ENCODE measurements at places on chromosomes 3 and 15.
A peak's percentile ranks its signal among the peaks of the same experiment; 100 is the strongest.

DNA sequence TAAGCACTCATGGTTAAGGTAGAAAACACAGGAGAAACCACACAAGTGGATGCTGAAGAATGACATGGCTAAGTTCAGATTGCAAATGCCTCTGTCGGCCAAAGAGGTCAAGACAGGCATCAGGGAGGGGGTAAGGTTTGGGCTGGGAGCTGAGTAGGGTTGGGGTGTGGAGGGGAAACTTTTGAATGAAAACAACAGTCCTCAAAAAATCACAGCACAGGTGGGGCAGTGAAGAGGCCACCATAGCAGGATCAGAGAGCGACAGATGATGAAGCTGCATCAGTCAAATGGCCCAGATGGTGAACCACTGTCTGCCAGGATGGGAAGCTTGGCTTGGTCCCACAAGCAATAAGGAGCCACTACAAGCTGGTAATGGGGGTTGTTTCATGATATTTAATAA is 74.9 kb downstream of the ADCY5 start:
- DNase-seq: no peak

- no peak for DNase-seq
These were observed 50.0 kb downstream of the RLBP1 start for GRCh38 chr15:89171136-89172072.

- DNase-seq: no peak
These were observed 29.9 kb upstream of the MRPS22 start for GRCh38 chr3:139313921-139314320.

- no peak for DNase-seq
These were observed 64.2 kb upstream of the LCTL start for GRCh38 chr15:66629817-66630576.

GRCh38 chr15:47289656-47290055 is 427.6 kb upstream of the SEMA6D start:
- DNase-seq: no peak

- DNase-seq: no peak
These were observed 57.1 kb downstream of the FEM1B start for GRCh38 chr15:68334661-68335124.

GRCh38 chr3:126136428-126137220 is 43.8 kb downstream of the ALDH1L1 start:
- DNase-seq: peak; percentile 54

DNA sequence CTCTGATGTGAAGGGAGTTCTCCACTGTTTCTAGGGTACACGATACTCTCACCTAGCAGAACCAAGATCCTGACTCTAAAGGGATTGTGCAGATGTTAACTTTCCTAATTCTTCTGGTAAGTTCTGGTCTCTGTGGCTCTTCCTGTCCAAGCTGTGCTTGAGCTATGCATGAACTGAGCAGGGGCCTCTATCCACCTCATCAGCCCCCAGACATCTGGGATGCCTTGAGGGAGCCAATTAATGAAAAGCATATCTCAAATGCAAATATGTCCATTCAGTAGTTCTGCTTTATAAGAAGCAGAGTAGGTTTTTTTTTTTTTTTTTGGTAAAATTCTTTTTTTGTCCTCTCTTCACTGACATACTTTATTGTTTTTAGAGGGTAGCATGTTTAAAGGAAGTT is 89.6 kb downstream of the POLR2M start:
- no peak for DNase-seq

- DNase-seq: no peak
These were observed 76.4 kb downstream of the DHX36 start for GRCh38 chr3:154247806-154248415.

DNA sequence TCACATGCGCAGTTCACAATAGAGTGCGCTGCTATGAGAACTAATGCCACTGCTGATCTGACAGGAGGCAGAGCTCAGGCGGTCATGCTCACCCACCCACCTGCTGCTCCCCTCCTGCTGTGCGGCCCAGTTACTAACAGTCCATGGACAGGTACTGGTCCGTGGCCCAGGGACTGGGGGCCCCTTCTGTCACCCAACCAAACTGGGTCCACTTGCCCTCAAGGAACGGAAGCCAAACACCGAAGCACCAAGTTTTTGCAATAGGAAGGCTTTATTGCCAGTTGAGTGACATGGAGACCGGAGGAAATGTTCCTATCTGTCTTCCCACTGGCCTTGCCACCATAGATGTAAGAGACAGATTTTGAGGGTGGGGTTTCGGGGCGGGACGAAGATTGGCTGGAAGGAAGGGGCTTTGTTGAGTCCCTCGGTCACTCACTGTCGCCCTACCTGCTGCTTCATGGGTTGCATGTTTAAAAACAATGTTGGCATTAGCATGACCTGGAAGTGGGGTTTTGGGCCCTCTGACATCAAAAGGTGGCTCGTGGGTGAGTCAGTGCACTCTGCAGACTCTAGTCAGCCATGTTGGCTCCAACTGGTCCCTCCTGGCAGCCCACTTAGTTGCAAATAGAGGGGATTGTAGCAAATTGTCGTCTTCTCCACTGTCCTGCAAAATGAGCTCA is 141.0 kb downstream of the TJP1 start:
- peak; percentile 36 for DNase-seq

DNA sequence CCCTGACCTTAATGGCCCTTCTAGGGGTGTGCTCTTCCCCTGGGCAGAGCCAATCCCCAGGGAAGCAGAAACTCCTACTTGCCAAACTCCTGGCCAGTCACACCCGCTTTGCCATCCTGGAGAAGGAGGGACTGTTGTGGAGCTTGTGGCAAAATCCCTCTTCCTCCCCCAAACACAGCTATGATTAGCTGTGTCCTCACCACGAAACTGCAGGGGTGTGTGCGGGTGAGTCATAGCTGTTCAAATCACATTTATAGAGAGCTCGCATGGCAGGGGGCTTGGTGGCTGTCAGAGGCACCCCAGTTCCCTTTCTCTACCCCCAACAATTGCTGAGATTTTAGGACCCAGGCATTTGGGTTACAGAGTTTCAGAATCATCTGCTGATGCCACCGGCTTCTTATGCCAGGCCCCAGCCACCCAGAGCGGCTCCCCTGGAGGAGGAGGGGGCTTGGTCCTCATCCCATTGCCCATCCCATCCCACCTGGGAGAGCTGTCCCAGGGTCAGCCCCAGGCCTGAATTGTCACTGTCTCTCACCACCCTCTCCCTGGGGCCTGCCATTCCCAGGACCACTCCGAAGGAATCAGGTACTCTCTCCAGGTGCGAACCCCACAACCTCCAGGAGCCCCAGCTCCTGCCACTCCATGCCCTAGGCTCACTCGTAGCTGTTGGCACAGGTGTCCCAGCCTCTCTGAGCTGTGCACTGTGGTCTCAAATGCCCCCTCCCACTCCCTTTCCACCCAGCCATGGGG is 28.8 kb upstream of the MAGEF1 start:
- no peak for DNase-seq

- DNase-seq: no peak
These were observed 291.8 kb upstream of the GBE1 start for GRCh38 chr3:82053236-82053635.

GRCh38 chr3:24364359-24364758 is 130.3 kb downstream of the THRB start:
- DNase-seq: no peak

DNA sequence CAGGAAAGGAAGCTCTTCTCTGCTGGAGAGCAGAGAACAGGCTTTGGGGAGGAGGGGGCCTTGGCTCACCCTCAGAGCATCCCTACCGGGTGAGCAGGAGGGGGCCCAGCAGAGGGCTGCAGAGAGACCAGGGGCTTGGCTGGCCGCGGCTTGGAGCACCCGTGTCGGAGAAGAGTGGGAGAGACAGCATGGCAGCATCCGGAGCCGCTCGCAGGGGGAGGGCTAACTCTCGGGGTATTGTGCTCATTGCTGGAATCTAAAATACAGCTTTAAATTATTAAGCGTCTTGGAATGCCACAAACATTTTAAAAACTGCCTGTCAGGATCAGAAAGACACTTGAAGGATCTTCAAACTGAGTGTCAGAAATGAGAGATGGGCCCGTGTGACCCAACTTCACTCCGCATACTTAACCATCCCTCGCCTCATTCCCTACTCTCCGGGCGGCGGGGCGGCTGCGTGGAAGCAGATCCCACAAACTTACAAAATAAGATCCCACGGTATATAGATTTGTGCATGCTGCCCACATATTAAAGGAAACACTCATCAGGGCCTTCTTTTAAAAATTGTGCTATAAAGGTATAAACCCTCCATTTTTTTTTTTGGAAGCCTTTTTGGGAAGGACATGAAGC is 53.9 kb downstream of the EIF4E3 start:
- no peak for DNase-seq

DNA sequence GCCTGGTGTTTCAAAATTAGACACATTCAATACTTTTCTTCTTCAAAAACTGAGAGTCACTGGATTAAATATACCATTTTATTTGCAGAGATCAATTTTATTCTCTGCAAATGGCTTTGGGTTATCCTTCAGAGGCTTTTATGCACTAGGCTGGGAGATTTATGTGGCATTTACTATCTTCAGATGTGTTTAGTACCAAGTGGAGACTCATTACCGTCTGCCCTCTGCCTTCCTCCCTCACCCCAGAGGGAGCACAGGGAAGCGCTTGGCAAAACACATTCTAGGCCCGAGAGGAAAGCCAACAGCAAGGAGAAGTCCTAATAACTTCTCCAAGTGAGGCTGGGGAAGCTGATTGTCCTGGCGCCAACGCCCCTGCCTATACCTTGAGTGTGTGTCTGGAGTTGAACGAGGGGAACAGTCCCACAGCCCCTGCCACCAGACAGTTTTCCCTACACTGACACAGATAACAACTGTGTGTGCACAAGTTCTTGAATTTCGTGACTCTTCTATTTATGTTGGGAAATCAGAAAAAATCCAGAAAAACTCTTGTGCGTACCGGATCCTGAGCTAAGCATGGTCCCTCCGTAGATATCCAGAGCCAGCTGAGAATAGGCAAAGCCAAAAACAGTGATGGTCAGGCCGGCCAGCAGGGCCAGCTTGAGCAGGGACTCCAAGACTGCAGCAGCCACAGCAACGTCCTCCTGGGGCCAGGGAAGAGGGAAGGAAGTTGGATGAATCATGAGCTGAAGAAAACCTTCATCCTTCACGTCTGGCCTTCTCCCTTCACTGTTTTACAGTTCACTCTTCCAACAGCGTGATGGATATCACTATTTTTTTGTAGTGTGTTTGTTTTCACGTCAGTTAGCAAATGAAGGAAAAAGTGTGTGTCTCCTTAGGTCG is 26.6 kb downstream of the RFT1 start:
- DNase-seq: no peak

DNA sequence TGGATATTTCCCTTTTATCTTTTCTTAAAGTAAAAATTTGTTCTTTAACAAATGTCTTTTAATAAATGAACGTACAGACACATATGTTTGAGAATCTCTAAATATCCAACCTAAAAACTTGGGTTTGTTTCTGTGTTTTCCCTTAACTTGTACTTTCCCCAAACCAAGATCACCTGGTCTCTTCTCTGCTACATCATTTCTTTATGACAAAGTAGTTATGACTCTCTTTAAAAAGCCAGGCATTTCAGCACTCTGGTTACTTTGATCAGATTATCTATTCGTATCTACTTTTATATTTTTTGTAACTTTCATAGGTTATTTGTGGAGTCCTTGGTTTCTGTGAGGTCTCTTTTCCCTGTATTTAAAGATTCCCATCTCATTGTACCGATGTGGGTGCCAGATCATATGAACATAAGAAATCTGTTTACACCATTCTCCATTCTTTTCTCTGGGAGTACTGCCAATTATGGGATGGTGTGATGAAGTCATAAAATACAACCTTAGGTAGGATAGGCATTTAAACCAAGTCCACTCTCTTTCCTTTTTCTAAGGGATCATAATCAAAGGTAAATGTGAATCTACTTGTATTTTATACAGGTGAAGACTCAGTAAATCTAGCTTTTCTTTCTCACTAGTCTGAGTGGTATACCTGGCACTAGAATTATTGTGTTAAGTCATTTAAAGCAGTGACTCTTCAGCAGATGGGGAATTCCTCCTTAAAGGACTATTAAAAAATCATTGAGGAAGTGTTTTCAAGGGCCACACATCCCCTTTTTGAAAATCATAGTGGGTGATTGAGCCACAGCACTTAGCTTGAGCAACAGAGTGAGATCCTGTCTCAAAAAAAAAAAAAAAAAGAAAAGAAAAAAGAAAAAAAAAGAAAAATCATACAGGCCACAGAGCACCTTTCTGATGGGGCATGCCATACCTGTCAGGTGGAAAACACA is 12.4 kb upstream of the NFKBIZ start:
- no peak for DNase-seq

GRCh38 chr3:172347895-172348679 is 100.2 kb downstream of the GHSR start:
- DNase-seq: no peak

DNA sequence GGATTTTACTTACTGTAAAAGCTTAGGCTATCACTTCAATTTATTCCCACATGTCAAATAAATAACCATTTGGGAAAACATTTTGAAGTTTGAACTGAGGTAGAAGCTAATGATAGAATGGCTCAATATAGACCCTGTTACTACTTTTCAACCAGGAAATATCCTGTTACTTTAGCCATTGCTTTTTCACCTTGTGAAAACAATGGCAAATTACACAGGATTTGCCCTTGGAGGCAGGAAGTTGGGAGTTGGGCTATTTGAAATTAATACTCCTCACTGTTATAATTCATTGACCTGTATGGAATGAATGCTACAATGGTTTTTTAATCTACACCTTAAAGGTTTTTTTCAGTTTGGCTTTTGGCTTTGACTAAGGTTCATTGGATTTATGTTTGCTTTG is 98.1 kb upstream of the UBE2E2 start:
- DNase-seq: no peak

- DNase-seq: no peak
These were observed 524.5 kb downstream of the SHQ1 start for GRCh38 chr3:72323773-72324172.

DNA sequence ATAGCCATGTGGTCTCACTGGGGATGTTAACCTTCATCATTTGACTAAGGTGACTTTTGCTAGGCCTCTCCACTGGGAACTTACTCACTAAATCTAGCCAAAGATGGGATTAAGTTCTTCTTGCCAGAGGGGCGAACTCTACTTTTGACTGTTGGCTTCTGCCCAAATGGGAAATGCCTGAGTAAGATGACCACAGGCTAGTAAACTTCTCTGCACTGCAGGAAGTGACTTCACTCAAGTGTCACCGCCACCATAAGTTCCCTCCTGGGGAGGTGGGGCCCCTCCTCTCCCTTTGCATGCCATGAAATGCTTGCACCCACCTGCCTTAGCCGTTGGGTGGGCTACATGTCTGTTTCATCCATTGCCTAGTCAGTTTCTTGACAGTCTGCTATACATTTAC is 388.3 kb downstream of the FEZF2 start:
- no peak for DNase-seq

- DNase-seq: peak; percentile 77
These were observed 788 bp upstream of the WDR73 start for GRCh38 chr15:84654689-84655453.

- no peak for DNase-seq
These were observed 105.4 kb upstream of the FHIT start for GRCh38 chr3:61356685-61357084.

DNA sequence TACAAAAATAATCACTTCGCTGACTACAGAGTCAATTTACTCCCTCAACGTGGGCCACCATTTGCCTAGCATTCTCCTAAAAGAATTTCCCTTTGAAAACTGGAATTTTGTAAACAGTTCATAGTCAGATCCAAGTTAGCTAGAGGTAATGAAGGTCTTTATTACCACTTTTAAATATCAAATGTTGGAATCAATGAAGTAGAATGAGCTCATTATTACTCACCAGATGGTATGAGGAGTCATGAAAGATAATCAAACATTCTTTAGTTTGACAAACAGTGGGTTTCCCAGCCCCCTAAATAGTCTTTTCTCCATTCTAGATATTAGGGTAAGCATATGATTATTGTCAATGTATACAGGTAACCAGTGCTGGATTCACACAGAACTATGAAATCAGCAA is 455.7 kb upstream of the THBS1 start:
- no peak for DNase-seq

- no peak for DNase-seq
These were observed 27.2 kb downstream of the SNX1 start for GRCh38 chr15:64122936-64123351.
